ENCODE measurements at places on chromosomes 2 and 18.

GRCh38 chr18:6921571-6921970 lies 192.1 kb downstream of the ARHGAP28 start:
- no peak for DNase-seq

- peak; percentile 19 for DNase-seq
Measured at GRCh38 chr2:239831861-239832489, 193.2 kb downstream of the NDUFA10 start.

GRCh38 chr18:70197026-70197425 lies 8.5 kb downstream of the RTTN start:
- DNase-seq, result no peak

GRCh38 chr18:63586966-63587365 lies at the start of gene SERPINB13:
SERPINB13 (plus strand) TSS chr18:63587343; CDS start chr18:63588668, 1,325 bp downstream.
- DNase-seq, result no peak

DNA sequence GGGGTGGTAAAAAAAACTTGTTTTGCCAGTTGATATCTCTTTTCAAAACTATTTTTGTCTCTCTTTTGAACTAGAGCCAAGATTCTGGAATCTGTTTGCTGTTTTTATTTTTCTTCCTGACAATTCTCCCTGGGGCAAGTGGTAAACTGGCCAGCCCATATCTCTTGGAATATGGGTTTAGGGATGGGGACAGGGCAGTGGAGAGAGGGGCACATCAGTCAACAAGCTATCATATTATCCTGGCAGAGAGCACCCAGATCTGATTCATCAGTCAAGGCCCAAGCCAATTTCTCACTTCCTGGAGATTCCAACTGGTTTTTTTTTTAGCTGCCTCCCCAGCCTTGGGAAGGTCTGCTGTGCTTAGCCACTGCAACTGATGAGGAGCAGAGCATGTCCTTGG lies 52.3 kb downstream of the ARHGAP28 start:
- no peak for DNase-seq

DNA sequence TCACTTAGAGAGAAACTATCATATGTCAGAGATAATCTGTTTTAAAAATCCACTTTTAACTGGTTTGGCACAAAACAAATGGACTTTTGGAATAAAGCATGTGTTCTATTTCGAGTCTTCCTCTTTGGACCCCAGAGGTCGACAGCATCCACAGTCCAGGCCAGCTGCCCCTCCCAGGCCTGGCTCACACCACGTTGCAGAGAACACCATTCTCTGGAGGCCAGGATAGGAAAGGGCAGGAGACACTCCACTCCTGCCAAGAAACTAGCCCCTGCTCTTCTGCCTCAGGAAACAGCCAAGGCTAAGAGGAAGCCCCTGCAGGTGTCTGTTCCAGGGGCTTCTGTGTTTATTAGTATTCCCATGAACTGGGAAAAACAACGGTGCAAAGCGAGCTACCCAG lies 456.6 kb upstream of the ID2 start:
- DNase-seq, result no peak

DNA sequence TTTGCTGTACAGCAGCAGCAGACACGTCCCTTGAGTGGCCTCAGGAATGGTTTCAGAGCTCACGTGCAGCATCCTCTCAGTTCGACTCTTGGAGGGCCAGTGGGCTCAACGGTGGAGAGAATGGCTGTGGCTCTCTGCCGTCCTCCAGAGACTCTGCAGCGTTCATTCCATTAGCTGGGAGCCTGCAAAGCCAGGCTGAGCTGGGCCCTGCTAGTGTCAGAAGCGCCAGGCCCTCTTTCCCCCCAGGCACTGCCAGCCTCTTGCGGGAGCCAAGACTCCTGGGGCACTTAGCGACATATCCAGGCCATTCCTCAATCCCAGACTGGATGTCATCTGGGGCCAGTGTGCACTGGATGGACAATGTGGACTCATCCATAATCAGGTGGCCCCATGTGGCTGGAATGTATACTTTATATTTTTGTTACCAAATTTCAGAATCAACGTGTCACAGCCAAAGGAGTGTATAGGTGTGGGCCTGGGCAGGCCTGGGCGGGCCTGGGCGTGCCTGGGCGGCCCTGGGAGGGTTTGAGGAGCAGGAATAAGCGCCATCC lies 125.1 kb upstream of the EPAS1 start:
- DNase-seq, result no peak

GRCh38 chr2:28638102-28638501 lies 113.5 kb upstream of the PPP1CB start:
- no peak for DNase-seq

DNA sequence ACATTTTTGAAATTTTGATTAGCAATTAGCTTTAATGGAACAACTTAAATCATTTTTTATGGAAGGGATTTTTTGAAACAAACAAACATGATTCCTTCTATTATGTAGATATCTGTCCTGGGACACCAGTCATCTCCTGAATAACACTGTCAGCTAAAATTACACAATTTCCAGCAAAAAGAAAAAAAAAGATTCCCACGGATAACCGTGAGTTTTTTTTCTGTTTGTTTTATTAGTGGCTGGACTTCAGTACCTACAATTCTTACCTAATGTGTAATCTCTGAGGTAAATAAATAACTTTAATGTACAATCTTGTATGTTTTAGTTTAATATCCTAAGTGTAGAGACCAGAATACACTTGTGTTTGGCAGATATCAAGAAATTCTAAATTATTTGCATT lies 126.6 kb upstream of the KYNU start:
- DNase-seq, result no peak

- no peak for DNase-seq
Measured at GRCh38 chr18:45864081-45864480, 38.6 kb downstream of the SIGLEC15 start.

GRCh38 chr2:70440621-70441020 lies 113.0 kb downstream of the TGFA start:
- peak; percentile 61 for DNase-seq

DNA sequence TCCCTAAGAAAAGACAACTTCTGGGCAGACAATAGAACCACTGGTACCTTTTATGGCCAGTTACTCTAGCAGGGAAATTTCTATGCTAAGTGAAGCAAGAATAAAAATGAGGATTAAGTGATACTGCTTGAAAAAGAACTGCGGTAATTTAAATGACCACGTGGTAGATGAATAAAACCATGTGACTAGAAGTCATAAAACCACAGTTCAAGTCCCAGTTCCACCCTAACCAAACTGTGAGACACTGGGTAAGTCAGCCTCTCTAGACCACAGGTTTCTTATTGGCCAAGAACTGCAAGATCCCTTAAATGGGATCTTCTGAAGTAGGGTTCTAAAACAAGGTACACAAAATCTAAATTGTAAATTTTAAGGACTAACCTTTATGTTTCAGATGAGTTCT lies 12.7 kb downstream of the TMEM237 start:
- no peak for DNase-seq

DNA sequence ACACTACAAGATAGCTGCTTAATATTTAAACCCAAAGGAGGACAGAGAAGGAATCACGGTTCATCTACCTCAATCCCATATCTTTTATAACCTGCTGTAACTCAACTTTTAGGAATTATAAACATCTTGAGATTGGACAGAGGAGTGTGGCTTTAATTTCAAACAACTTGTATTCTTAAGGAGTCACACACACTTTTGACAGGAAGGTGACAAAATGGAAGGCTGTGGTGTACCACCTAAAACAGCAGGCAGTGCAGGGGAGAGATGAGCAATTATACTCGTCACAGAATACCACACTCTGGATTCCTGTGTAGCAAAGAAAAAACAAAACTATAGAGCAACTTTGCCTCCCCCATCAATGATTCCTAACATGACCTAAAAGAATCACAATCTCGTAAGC lies 194.8 kb downstream of the ZEB2 start:
- DNase-seq, result no peak
